ENCODE measurements at places on chromosomes 1 and 21. TPM values are rescaled to one million over a fixed set of nuclear protein-coding genes. Genes with fewer than 3 reads are reported as not detected.

Gene ADGRL2
- 40.0 TPM for total RNA-seq

Gene PLA2G2D
- total RNA-seq: not detected

Gene ASTN1
- not detected for total RNA-seq

Gene NME7
- 25.3 TPM for total RNA-seq

Gene PTPN14
- total RNA-seq: 93.0 TPM

Gene TMEM200B
- total RNA-seq: 1.5 TPM

Gene LAD1
- not detected for total RNA-seq

Gene HRNR
- not detected for total RNA-seq

Gene STX12
- 83.8 TPM for total RNA-seq

Gene LRRC47
- total RNA-seq: 41.2 TPM

Gene ALX3
- not detected for total RNA-seq

Gene AKT3
- total RNA-seq: 98.2 TPM

Gene PTPN7
- total RNA-seq: 1.9 TPM

Gene OR2L13
- not detected for total RNA-seq

Gene PCP4
- total RNA-seq: not detected

Gene RIIAD1
- not detected for total RNA-seq

Gene ZYG11A
- 1.3 TPM for total RNA-seq

Gene HMCN1
- total RNA-seq: 10.3 TPM
